ENCODE measurements at places on chromosomes 4 and X.

GRCh38 chr4:168098248-168098717 is 5.9 kb downstream of the ANXA10 start:
- DNase-seq, result no peak

- no peak for DNase-seq
Observed at GRCh38 chr4:151801547-151802516, 41.0 kb upstream of the GATB start.

- peak; percentile 26 for DNase-seq
Observed at GRCh38 chr4:10403633-10404445, 53.4 kb downstream of the ZNF518B start.

GRCh38 chr4:100548200-100548560 is 30.4 kb upstream of the EMCN start:
- DNase-seq, result no peak

GRCh38 chrX:101785142-101785541 is 125.5 kb upstream of the ARMCX2 start:
- DNase-seq, result no peak

DNA sequence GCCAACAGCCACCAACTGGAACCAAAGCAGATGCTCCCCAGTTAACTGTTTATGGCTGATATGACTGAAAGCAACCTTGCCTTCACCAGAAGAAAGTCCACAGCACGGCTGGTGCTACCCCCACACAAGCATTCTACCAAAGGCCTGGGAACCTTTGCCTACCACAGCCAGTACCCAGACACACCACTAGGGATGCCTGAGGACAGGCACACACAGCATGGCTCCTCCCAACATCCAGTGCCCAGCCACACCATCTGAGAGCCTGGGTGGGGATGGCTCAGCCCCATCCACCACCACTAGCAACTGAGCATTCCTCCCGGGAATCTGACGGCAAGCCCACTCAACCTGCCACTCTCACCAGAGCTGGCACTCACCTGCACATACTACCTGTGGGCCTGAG is 178.6 kb downstream of the SLC7A11 start:
- DNase-seq, result no peak

GRCh38 chr4:153159728-153160221 is 44.5 kb upstream of the TRIM2 start:
- no peak for DNase-seq

GRCh38 chr4:67500373-67500772 is 44.9 kb downstream of the CENPC start:
- no peak for DNase-seq

GRCh38 chr4:55545151-55545550 is 1.6 kb downstream of the CLOCK start:
- DNase-seq, result no peak

GRCh38 chr4:13514722-13515121 is 29.6 kb downstream of the NKX3-2 start:
- DNase-seq, result no peak

DNA sequence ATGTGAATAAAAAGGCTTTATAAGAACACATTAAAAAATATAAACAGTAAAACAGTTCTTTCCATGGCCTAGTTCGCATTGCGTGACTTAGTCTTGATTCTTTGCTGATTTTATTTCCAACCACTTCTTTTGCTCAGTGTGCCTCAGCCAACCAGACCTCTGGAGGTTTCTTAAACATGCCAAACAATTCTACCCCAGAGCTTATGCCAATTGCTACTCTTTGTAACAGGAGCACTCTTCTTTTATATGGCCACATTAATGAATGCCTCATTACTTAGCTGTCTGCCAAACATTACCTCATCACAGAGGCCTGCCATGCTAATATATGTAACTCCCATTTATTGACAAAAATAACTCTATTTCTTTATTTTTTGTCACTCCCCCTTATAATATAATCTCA is 202.3 kb downstream of the NDST4 start:
- DNase-seq, result no peak

GRCh38 chr4:33411182-33411581 is 2691.0 kb downstream of the PCDH7 start:
- no peak for DNase-seq

- DNase-seq, result no peak
Observed at GRCh38 chr4:105373324-105373723, 100.5 kb downstream of the PPA2 start.

GRCh38 chr4:84722720-84723119 is 139.8 kb downstream of the CDS1 start:
- DNase-seq, result no peak

DNA sequence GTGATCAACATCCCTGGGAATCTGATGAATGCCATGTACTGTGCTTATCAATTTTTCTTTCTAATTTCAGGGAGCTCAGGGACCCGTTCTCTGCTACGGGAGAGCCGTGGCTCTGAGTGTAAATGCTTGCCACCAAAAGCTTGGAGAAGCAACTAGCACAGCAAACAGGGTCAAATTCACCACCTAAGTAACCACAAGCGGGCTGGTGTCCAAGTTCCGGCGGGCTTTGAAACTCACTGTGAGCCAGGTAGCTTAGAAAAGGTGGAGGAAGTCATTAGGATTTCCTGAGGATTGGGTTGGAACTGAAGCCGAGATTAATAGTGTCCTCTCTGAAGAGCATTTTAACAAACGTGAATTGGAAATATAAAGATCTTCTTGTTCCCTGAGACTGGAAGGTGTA is 87.2 kb downstream of the CLDN34 start:
- no peak for DNase-seq

DNA sequence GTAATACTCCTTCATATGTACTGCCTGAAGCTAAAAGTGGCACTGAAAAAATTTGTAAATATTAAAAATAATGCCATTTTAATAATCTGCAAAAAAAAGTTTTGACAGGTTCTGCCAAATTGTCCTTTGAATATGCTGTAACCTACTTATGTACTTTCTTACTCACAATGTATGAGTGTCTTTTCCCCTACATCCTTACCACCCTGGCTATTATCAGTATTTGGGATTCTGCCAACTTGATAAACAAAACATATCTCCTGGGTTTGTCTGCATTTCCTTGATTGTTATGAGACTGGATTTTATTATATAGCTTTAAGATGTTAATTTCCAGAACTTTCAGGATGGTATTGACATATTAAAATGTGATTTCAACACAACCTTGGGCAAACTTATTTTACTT is 187.9 kb downstream of the CHM start:
- peak; percentile 32 for DNase-seq

DNA sequence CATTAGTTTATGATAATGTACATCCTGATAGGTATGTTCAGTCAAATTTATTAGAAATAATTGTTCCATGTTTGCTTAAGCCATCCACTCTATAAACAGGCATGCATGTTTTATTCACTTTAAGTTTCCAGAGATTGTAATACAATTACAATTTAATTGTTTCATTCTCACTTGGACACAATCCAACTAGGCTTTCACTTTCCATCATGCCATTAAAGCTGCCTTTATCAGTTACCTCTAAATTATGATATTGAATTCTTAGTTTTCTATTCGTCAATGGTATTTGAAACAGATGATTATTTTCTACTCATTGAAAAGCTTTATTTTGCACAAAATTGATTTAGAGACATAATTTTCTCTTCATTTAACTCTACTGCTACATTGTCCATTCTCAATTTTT is 1196.3 kb downstream of the RAPGEF2 start:
- no peak for DNase-seq

GRCh38 chr4:85607624-85608023 is 132.7 kb downstream of the ARHGAP24 start:
- peak; percentile 55 for DNase-seq

DNA sequence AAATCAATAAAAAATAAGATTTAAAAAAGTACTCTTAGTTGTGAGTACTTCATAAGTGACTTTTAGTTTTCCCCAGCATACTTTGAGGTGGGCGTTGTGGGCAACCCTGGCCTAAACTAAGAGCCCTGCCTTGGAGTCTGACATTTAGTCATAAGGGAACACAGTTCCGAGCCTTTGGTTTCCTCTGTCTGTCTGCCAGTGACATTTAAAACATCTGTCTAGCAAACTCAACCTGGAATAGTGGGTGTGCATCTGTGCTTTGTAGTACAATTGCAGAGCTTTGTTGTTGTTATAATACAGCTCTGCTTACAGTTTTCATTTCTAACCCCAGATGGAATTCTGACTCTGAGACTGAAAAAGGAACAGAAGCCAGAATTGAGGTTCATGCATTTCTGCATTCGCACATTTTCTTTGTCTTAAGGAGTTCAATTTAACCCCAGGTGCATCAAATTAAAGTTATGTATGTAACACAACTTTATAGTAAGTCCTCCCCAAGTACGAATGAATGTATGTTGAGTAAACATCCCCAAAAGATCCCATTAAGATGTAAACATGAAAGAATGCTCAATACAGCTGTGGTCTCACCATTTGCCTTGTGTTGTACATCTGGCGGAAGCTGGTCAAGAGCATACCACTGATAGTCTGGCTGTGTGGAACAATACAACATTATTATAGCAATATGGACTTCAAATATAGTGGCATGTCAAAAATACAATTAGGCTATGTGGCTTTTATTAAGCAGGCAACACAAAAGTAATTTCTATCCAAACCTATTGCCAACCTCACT is 25.9 kb downstream of the TNIP3 start:
- no peak for DNase-seq

DNA sequence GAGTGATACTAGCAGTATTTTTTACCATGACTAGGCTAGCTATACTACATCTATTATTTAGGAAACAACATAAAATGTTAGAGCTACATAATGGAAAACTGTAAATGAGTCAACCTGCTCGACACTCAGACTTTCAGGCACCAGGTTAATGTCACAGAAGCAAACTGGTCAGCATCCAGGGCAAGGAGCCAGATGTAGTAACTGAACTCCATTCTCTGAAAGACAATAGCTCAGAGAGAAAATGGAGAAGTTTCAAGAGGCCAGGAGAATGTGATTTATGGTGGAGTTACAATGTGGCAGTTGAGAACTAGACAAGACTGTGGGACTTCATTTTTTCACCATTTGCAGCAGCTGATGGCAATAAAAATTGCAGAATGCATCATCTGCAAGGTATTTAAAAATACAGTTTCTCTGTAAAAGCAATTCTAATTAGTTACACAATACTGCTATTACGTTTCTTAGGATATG is 342.7 kb upstream of the PABPC4L start:
- peak; percentile 86 for DNase-seq

- no peak for DNase-seq
Observed at GRCh38 chr4:156201050-156201449, 247.4 kb upstream of the CTSO start.

GRCh38 chr4:173281406-173282255 is 52.5 kb downstream of the HMGB2 start:
- no peak for DNase-seq

GRCh38 chr4:37562592-37562991 is 123.6 kb downstream of the RELL1 start:
- no peak for DNase-seq

DNA sequence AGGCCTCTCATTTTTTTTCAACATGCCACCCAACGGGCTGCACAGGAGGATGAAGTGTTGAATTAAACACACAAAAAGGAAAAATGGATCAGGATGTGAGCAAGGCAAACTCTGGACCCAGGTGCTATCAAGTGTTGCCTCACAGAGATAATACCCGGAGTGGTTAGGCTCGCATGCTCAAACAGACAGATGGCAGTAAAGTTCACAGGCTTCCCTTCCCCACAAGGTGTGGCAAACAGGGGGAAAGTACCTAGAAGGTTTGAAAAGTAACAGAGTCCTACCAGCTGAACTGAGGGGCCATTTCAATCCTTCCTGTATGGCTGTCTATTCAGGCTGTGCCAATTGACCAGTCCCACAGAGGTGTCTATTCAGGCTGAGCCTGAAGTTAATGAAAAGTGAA is 123.9 kb upstream of the GC start:
- no peak for DNase-seq

- no peak for DNase-seq
Observed at GRCh38 chr4:8747467-8748235, 124.0 kb downstream of the HMX1 start.

DNA sequence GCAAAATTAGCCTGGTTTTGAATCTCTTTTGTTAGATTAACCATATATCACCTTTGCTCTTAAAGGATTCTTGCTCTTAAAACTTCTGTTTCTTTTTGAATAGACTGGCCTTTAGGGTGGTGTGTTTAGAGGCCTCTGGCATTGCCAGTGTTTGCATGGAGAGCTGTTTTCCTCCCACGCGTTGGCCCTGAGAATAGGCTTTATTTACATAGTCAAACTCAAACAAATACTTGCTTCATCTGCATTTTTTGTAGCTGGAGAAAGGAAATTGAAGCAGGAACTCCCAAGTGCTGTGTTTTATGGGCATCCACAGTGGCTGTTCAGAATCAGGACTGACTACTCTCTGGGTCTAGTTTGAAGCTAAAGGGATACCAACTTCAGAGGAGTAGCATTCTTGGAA is 2.7 kb downstream of the SHROOM2 start:
- peak; percentile 34 for DNase-seq

DNA sequence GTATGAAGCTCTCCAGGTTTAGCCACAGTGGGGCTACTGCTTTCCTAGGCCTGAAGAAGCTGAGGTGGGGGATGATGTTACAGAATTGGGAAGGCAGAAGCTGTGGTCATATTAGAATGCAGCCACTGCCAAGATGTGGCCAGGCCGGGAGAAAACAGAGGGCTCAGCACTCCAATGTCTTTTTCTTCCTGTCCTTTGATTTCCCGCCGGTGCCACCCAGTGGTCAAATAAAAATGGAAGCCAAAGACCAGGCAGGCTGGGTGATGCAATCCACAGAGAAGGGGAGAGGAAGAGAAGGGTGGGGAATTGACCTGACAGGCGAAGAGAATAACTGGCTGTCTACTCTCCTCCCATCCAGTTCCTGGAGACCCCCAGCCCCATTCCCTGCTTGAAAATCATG is 94.9 kb upstream of the SHISA3 start:
- peak; percentile 50 for DNase-seq

DNA sequence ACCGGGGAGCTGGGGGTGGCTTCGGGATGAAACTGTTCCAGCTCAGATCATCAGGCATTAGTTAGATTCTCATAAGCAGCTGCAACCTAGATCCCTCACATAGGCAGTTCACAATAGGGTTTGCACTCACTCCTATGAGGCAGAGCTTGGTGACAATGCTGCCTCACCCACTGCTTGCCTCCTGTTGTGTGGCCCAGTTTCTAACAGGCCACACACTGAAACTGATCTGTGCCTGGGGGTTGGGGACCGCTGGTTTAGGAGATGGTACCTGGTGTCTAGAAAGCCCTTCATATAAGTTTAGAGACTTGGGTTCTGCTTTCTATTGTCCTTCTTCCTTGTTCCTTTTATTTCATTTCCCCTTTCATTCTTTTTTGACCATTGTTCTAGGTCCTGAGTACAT is 234.2 kb downstream of the FRAS1 start:
- DNase-seq, result no peak

- DNase-seq, result no peak
Observed at GRCh38 chr4:121015421-121015820, 56.9 kb downstream of the NDNF start.

- DNase-seq, result no peak
Observed at GRCh38 chr4:146647615-146648460, 9.1 kb downstream of the POU4F2 start.

Measured in NCI-H2081 (cell line).